Activated naive CD8-positive, alpha-beta T cell treated with anti-CD3 and anti-CD28 coated beads for 36 hours (primary cell): ENCODE measurements at places on chromosomes 5 and 9. TPM values are rescaled to one million over a fixed set of nuclear protein-coding genes. Genes with fewer than 3 reads are reported as not detected.

DDX4 gene
- not detected for total RNA-seq

RFESD gene
- 6.1 TPM for total RNA-seq

SPINK6 gene
- total RNA-seq = not detected

PDLIM4 gene
- 0.31 TPM for total RNA-seq

ACTBL2 gene
- not detected for total RNA-seq

TUSC1 gene
- total RNA-seq = 0.14 TPM

MPDZ gene
- total RNA-seq = not detected

SLC34A1 gene
- not detected for total RNA-seq

ENTREP1 gene
- total RNA-seq = not detected

- no peak for DNase-seq
Observed at GRCh38 chr5:29822521-29822920, 1371.0 kb upstream of the CDH6 start.

DNA sequence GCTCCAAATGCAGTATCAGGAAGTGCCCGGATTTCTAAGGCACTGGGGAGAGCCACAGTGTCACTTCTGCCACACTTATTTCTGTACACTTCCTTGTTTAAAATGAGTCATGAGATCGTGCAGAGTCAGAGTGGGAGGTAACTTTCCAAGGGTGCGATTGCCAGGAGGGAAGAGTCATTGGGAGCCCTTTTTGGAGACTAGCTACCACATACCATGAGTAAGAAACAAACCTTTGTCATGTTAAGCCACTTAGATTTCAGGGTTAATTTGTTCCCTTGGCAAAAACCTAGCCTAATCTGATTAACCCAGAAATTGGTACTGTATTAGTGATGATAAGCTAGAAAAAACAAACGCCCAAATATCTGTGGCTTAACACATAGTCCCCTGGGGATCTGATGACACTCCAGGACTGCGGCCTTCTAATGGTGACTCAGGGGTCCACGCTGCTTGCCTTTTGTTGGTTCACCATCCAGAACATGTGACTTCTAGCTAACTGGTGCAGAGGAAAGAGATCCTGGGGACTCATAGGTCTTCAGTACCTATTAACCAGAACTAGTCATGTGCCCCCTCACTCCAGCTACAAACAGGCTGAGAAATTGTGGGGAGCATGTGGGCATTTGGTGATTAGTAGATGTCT lies 48.6 kb upstream of the TLE1 start:
- no peak for DNase-seq

GRCh38 chr5:61468483-61468865 lies 136.4 kb downstream of the ZSWIM6 start:
- DNase-seq = no peak

- DNase-seq = no peak
Observed at GRCh38 chr9:106020186-106020585, 325.8 kb downstream of the TMEM38B start.

GRCh38 chr9:128419061-128419925 lies 1.4 kb upstream of the CERCAM start:
- DNase-seq = no peak

DNA sequence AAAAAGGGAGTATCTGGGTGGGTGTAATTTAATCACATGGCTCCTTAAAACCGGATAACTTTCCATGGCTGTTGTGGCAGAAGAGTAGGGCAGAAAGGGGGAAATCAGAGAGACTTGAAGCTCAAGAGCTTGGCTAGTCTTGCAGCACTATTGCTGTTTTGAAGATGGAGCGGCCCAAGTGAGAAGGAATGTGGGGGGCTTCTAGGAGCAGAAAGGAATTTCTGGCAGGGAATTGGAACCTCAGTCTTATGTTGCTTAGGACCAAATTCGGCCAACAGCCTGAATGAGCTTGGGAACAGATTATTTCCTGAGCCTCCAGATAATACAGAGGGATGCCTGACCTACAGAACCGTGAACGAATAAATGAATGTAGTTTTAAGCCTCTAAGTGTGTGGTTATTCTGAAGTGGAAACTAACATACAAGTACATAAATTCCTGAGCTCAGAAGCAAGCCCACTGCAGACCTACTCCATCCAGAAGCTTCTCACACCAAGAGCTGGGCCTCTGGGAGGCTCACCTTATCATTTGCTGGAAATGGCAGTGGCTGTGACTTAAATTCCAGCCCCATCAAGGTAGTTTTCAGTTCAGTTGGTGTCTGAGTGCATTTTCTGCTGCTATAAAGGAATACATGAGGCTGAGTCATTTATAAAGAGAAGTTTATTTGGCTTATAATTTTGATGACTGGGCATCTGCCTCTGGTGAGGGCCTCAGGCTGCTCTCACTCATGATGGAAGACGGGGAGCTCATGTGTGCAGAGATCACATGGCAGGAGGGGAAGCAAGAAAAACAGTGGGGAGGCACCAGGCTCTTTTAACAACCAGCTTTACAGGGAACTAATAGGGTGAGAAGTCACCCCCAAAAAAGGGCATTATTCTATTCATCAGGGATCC lies 15.3 kb upstream of the TMEM174 start:
- no peak for DNase-seq

- no peak for DNase-seq
Observed at GRCh38 chr9:10855847-10856246, 243.0 kb upstream of the PTPRD start.

- no peak for DNase-seq
Observed at GRCh38 chr9:16436545-16436944, 433.9 kb downstream of the BNC2 start.

DNA sequence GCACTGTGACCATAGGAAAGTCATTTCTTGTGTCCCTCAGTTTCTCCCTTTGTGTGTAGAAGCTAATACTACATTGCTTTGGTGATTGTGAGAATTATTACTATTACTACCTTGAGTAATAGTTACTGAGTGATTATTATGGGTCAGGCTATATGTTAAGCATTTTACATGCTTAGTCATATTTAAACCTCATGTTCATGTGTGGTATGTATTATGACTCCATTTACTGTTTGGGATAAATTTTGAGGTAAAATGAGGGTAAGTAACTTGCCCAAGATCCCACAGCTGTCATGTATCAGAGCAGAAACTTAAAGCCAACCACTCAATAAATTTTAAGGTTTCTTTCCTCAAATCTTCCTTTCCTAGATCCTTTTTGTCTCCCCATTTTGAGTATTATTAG lies 28.3 kb downstream of the SLF1 start:
- no peak for DNase-seq

- DNase-seq = peak; percentile 29
Observed at GRCh38 chr9:95336281-95336680, 18.8 kb upstream of the FANCC start.

DNA sequence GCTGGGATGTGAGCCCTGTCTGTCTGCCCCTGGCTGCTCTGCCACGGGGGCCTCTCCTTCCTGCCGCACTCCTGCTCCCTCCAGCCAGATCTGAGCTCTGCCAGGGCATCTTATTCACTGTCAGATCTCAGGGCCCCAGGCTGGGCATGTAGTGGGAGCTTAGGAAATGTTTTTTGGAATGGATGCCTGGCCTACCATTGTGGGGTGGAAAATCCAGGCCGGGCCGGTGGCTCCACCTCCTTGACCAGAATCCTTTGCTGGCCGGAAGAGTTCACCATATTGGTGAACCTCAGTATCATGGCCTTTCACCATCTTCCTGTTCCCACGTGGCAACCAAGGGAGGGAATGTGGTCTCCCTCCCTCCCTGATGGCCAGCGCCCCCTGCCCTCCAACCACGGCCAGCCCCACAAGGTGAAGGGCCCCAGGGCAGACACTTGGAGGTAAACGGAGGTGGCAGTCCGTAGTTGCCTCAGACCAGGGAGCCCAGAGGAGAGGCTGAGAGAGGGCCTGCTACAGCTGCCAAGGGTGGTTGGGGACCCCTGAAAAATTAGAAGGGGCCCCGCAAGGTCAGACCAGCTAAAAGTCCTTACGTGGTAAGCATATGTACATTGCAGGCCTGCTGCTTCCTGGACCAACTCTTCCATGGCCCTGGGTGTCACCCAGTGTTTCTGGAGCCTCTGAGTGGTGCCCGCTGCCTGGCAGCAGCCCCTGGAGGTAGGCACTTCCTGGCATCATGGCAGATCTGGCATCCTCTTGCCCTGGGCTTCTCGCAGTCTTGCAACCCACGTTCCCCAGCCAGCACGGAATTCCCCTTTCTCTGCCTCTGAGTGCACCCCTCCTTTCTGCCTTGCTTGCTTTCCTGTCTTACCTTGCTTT lies 153.3 kb downstream of the RGS3 start:
- DNase-seq = no peak

- no peak for DNase-seq
Observed at GRCh38 chr9:85630676-85631075, 111.1 kb downstream of the AGTPBP1 start.

DNA sequence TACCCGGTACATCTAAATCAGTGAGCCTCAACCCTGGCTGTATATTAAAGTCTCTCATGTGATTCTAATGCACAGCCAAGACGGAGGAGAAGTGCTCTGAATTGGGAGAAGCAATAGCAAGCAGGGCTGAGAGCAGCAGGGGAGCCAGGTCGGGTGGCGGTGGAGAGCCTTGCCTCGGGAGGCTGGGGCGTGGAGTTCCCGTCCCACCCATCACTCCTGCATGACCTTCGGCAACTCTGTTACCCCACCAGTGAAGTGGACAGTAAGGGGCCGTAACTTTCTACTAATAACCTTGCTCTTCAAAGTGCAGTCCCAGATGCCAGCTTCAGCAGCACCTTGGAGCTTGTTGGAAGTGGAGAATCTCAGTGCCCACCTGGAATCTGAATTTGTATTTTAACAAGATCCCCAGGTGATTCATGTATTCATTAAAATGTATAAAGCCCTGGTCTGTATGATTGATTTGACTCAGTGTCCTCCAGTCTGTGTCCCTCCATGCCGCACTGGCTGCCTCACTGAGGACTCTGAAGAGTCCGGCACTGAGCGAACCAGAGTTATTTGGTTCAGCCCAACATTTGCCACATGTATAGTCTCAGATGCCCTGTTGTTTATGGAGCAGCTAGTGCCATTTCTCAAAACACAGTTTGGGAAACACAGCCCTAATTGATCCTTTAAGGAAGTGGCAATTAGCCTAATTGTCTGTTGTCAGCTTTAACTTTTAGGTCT lies 6.5 kb downstream of the ERGIC1 start:
- no peak for DNase-seq

- no peak for DNase-seq
Observed at GRCh38 chr5:109089191-109089590, 320.6 kb downstream of the PJA2 start.

GRCh38 chr9:27385606-27386322 lies 88.8 kb upstream of the EQTN start:
- no peak for DNase-seq

DNA sequence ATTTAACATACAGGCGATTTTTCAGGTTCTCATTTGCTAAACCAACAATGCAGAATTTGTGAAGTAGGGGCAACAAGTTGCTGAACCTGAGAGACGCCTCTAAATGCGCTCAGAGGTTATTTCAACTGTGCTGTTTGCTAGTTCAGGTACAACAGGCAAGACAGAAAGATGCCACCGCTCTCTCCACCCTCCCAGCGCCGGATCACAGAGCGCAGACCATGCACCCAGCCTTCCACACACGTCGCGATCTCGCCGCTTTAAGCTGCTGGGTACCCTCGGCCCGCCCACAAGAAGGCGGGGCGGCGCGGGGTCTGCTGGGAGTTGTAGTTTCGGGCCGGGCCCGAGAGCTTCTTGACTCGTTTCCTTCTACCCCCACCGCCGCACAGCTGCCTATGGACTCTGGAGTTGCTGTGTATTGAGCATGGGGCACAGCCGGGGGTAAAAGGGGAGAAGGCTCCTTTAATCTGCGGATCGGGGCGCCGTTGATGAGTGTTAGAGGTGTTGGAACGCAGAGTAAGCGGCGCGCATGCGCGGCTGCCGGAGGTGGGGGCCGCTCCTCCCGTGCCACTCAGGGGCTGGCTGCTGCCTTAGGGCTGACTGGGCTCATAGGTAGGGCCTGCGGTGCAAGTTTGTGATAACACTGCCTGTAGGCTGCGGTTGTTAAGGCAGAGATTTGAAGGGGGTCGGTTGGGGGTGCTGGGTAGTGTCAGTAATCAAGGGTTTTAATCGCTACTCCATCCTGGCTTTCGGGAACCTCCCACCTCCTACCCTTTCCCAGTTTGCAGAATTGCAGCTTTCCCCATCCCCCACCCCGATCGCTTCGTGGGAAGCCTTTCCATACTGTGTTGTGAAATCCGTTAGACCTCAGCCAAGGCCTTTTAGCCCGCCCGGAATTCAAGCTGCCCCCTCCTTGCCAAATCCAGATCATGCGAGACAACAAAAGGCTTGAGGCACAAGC lies 40.3 kb upstream of the ABCA1 start:
- DNase-seq = peak; percentile 87

DNA sequence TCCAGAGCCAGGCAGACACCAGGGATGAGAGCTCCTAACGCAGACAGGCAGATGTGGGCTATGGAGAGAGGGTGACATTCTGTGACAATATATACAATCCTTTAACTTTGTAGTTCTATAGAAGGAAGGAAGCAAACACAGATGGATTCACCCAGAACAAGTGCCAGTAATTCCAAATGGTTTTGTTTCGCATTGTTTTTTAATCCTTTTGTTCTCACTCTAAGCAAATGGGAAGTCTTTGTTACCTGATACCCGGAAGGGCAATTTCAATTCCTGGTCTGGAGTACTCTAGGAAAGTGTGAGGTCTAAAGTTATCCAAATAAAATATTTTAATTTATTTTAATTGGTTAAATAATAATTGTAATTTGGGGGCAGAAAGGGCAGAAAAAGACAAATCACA lies 2.5 kb downstream of the FRMD3 start:
- no peak for DNase-seq

DNA sequence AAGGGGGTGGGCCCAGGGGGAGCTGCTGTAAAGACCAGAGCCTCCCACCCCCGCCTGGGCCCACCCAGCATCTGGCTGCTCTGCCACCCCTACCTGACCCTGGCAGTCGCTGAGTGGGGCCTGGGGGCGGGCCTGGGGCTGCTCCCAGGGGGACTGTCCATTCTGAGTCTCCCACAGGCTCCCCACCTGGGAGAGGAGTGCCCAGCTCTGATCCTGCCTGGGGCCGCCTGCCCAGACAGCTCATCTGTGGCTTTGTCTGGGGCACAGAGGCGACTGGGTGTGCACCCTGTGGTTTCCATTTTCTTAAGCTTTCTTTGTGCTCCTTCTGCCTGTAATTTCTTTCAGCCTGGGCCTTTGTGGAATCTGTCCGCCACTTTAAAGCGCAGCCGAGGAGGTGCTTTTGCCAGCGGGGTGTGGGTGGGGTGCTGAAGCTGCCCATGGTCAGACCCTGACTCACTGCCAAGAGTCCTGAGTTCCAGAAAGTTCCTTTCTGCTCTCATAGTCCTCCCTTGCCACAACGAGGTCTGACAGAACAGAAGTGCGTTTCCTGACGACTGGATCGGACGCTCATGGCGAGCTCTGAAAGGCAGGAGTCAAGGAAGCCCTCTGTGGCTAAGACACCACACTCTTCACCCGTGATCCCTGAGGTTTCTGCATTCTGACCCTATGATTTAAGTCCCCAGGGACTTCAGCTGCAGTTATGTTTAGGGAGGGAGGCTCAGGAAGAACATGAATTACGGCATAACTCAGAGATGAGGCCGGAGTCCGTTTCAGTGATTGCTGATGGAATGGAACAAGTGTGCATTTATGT lies 225.0 kb downstream of the FANCC start:
- no peak for DNase-seq

GRCh38 chr5:132410451-132411303 lies 41.2 kb downstream of the SLC22A5 start:
- DNase-seq = peak; percentile 91

- no peak for DNase-seq
Observed at GRCh38 chr5:92081958-92082712, 699.0 kb upstream of the ARRDC3 start.
